ENCODE measurements at places on chromosomes 2 and 18. TPM values are rescaled to one million over a fixed set of nuclear protein-coding genes. Genes with fewer than 3 reads are reported as not detected.

The DSC3 gene
- total RNA-seq: 4.7 TPM

DNA sequence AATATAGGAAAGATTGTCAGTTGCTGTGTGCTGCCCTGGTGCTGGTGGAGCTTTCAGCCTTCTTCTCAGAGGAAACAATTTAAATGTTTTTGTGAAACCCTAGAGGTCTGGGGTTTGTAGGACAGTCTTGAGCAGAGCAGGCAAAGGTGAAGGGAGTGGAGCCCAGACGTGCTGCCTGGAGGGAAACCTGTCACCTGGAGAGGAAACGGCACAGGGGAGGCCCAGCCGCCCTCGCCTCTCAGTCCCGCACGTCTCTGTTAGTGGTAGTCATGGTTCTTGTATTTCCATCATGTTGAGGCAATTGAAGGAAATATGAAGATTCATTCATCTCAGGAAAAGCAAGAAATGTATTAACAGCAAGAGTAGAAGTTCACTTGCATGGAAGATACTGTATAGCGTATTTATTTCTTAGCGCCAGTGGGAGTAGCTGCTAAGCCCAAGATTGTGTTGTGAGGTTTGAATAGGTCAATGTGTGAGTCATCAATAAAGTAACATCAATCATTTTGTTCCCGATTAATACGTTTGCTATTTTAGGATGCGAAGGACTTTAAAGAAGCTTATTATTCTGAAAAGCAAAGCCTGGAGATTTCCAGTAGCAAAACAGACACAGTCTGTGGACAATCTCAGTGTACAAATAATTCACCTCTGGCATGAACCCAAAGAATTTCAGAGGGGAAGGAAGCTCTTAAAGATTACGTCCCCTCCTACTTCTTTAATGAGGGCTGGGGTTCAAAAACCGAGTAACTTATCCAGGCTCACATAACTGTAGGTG lies 70.4 kb downstream of the LRRFIP1 start:
- no peak for DNase-seq

- no peak for DNase-seq
Observed at GRCh38 chr2:61125123-61125710, 36.8 kb upstream of the C2orf74 start.

DNA sequence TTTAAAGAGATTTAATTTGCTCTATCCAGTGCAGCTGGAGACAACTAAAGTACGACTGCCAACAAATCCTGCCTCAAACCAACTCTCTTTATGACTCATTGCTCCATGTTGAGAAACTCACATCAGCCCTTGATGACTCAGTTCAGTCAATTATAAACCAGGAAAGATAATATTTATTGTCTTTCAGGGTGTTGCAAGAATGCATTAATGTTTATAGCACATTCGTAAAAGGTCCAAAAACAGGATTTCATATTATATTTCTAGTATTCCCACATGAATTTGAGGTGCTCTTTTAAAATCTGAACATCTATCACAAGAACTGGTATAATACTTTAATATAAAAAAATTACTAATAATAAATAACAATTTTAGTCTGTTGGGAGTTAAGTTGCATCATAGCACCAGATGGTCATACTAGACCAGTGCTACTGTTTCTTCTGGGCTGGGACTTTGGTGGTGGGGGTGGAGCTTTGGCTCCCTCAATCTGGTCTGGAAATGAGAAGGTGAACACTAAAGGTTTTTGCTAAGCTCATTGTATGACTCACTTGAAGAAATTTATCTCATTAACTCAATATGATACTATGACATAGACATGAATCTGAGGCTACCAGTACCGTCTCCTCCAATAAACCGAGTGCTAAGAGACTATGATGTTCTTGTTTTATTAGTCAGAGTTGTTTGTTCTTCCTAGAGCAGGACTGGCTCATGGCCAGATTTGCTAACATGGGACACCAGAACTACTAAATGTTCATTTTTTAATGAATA lies 26.6 kb upstream of the MAP3K20 start:
- peak; percentile 69 for DNase-seq

DNA sequence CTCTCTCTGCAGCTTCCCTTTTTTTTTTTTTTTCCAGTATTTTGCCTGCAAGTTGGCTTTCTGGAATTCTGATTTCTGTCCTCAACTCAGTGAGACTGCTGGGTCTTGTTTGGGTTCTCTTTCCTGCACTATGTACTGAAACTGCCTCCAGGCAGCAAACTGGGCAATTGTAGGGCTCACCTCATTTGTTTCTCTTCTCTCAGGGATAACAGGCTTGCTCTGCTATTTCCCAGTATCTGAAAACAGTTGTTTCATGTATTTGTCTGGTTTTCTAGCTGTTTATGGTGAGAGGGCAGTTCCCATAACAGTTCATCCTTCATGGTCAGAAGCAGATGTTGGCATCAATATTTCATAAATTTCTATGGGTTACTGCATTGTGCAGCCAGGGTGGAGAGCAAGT lies 206.0 kb downstream of the CYRIA start:
- no peak for DNase-seq

GRCh38 chr18:58761241-58761969 lies 90.1 kb downstream of the MALT1 start:
- DNase-seq: no peak

DNA sequence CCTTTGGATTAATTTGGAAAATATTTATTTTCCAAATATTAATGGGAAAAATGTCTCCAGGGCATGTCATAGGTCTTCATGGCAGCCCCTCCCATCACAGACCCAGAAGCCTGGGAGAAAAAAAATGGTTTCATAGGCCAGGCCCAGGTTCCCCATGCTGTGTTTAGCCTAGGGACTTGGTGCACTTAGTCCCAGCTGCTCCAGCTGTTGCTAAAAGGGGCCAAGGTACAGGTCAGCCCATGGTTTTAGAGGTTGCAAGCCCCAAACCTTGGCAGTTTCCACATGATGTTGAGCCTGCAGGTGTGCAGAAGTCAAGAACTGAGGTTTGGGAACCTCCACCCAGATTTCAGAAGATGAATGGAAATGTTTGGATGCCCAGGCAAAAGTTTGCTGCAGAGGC lies 309.6 kb downstream of the SOCS6 start:
- DNase-seq: no peak

All from adrenal gland (tissue), 19 donors.